LHCN-M2 (cell line): ENCODE measurements at places on chromosomes 12 and 14. TPM values are rescaled to one million over a fixed set of nuclear protein-coding genes. Genes with fewer than 3 reads are reported as not detected.

The CIROP gene
- total RNA-seq = not detected in 2 replicates

DNA sequence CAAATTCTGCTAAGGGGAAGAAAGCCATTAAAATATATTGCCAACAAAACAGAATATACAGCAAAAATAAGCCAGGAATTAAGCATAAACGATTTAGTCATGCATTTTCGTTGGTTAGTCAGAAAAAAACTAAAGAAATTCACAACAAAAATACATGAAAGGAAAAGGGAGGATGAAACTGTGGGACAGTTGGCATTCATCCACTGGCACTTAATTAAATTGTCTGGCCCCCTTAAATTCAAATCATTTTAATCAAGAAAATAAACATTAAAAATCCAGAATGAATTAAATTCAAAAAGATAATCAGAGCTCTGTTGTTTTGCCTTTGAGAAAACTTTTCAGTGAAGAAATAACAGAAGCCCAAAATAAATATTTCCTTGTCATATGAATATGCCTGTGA lies 264.6 kb upstream of the TMTC1 start:
- no peak for DNase-seq

DNA sequence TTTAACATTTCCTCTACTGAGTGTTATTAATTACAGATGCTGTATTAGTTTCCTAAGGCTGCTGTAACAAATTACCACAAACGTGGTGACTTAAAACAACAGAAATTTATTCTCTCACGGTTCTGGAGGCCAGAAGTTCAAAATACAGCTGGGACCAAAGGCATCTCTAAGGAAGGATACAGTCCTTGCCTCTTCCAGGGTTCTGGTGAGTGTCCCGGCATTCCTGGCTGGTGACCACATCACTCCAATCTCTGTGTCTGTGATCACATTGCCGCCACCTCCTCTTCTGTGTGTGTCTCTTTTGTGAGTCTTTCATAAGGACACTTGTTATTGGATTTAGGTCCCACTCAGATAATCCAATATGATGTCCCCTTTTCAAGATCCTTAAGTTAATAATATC lies 85.1 kb upstream of the CCDC198 start:
- no peak for DNase-seq

The OVCH1 gene
- 0.11 and 0.38 TPM in 2 replicates for total RNA-seq
